ENCODE measurements at places on chromosomes 5 and 9. TPM values are rescaled to one million over a fixed set of nuclear protein-coding genes. Genes with fewer than 3 reads are reported as not detected.

GRCh38 chr5:73967347-73967746, 341.4 kb downstream of the ARHGEF28 start:
- no peak for ATAC-seq

DNA sequence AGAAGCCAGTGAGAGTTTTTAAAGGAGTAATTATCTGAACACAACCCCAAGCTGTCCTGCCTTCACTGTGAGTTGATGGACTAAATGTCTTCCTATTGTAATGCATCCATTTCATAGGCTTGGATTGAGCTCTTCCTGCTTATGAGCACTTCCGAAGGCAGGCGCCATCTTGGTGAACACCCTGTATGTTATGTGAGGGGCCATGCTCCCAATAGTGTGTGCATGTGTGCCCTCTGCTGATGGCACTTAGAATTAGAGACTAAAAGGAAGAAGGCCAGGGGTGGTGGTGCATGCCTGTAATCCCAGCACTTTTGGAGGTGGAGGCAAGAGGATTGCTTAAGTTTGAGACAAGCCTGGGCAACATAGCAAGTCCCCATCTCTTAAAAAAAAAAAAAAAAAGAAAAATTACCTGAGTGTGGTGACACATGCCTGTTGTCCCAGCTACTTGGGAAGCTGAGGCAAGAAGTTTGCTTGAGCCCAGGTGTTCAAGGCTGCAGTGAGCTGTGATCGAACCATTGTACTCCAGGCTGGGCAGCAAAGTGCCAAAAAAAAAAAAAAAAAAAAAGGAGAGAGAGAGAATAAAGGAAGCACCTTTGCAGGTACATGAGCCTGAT, 65.0 kb downstream of the C9orf152 start:
- no peak for ATAC-seq

DNA sequence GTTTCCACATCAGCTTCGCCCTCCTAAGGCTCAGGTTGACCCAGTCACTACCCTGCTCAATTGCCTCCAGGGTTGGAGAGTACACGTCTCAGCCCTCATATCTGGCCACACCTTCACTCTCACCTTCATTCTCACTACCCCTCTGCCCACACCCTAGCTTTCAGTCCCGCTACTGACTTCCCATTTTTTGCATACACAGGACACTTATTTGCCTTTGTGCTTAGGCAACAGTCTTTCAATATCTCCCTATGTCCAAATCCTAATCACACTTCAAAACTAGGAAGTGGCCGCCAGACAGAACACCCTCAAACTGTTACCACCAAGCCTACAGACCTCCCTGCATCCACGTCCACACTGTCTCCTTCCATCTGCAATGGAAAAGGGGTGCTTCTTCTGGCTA, 10.9 kb downstream of the MCTP1 start:
- ATAC-seq = no peak

GRCh38 chr9:91163773-91164471, 197.8 kb downstream of the AUH start:
- ATAC-seq = no peak

Gene IRX4
- total RNA-seq = not detected

Gene PAIP2
- total RNA-seq = 130 TPM

Gene DBH
- total RNA-seq = not detected

DNA sequence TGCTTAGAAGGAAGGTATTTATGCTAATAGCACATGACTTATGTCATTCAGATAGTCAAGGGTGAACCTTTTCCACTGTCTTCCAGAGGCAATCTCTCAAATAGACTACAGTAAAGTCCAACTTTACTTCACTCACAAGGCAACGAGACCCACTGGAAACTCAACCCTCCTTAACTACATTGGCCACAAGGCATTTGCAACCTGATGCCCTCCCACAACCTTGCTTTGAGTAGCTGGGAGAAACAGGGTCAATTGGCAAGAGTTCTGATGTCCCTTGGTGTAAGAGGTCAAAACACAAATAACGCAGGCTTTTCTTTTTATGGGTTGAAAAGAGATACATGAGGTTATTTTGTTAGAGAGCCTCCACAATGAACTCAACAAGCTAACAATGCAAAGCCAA, 6.1 kb downstream of the GAS1 start:
- no peak for ATAC-seq
